HEK293T (cell line): ENCODE measurements at places on chromosomes 6 and 20.

DNA sequence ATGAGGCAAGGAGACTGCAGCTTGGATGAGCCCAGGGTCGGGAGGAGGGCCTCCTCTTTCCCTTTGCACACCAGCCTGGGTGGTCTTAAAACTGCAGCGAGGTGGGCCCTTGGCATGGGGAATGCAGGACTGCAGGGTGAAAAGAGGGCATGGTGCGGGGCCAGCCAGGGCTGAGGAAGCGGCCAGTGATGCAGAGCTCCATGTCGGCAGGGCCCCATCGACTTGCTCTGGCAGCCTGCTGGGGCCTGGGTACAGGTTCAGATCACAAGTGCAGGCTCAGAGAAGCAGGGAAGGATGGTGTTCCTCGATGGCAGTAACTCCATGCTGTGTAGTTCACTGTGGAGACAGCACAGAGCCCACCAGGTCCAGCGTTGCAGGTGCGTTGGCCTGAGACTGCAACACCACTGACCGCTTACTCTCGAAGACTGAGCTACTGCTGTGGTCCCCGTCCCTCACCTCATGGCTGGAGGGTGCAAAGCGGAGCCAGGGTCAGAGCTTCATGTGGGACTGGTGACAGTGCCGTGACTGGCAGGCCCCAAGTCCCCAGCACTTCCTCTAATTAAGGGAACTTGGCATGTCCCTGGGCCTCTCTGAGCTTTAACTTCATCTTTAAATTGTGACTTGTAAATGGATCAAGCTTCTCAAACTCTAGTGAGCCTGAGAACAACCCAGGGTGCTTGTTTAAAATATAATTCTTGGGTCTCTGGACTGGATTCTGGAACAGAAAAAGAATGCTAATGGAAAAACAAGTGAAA lies 223.2 kb downstream of the SYNDIG1 start:
- no peak for DNase-seq

- no peak for DNase-seq
Measured at GRCh38 chr6:170068496-170068895, 222.4 kb downstream of the DLL1 start.

GRCh38 chr6:140718021-140718420 lies 1343.6 kb upstream of the CITED2 start:
- DNase-seq: no peak

- no peak for DNase-seq
Measured at GRCh38 chr6:150231525-150231850, 88.6 kb downstream of the PPP1R14C start.
